ENCODE measurements at places on chromosomes 4 and X.

DNA sequence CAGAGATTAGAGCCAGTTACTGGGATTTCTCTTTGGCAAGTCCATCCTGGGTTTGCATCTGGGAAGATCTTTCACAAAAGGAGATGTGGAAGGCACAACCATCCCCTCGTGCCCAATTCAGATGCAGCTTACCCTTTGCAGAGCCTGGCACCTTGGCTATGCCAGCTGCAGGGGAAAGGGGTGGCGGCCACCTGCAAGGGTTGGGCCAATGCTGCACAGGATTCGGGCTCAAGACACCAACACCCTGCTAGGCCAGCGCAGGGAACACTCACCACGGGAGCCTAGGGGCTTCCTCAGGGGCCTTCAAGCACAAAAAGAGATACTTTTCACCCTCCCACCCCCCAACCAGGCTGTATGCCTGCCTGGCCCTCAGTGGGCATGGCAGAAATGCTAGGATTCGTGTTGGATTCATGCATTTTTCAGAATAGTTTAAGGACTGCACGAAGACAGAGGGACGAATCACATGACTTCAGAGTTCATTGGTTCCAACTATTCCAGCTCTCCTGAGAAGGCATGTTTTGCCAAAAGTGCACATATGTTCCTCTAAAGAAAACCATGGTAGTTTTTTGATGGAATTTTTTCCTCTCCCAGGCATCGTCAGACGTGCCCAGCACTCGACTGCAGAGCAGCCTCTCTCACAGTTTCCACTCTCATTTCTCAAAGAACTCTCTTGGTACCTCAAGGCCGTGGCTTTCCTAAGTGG is 94.4 kb downstream of the PHKA2 start:
- DNase-seq: no peak

DNA sequence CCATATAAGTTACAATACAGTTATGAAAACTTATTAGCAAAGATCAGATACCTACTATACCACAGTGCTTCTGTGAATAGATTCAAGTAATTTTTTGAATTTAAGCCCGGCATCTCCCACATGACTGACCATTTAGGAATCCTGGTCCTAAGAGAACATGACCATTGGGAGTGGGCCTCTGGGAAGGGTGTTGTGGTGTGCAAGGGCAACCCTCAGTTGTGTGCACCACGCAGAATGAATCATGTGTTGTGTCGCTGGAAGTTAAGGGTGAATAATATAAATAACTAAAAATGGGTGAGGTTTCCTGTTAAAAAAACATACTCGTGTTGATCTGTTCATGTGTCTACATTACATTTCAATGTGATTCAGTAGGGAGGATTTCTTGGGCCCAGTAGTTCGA is 15.5 kb downstream of the CPE start:
- DNase-seq: no peak

DNA sequence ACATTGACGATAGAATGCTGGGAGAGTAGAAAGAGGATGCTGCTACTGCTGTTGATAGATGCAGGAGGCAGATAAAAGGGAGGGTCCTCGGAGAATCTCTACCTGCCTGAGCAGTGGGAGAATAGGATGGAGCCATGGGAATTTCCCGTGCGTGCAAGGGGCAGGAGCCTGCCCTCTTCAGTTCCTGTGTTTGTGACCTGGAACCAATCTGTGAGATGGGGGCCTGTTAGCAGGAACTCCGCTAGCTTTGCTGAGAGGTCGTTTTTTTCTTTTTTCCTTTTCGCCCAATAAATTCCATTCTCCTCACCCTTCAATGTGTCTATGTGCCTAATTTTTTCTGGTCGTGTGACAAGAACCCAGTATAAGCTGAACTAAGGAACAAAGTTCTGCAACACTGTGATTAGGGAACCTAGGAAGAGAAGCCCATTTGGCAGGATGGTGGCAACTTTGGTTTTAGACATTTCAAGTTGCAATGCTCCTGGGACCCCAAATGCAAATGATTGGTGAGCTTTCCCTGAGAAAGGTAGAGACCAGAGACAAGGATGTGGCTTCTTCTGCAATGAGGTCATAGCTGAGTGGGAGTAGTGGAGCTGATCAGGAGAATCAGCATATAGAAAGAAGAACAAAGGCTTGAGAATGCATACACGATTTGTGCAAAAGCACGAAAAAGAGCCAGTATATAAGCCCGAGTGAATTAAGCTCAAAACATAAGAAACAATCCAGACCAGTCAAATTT is 23.9 kb downstream of the SLC39A8 start:
- DNase-seq: no peak

- no peak for DNase-seq
These were observed 98.1 kb upstream of the MSX1 start for GRCh38 chr4:4761128-4761982.

DNA sequence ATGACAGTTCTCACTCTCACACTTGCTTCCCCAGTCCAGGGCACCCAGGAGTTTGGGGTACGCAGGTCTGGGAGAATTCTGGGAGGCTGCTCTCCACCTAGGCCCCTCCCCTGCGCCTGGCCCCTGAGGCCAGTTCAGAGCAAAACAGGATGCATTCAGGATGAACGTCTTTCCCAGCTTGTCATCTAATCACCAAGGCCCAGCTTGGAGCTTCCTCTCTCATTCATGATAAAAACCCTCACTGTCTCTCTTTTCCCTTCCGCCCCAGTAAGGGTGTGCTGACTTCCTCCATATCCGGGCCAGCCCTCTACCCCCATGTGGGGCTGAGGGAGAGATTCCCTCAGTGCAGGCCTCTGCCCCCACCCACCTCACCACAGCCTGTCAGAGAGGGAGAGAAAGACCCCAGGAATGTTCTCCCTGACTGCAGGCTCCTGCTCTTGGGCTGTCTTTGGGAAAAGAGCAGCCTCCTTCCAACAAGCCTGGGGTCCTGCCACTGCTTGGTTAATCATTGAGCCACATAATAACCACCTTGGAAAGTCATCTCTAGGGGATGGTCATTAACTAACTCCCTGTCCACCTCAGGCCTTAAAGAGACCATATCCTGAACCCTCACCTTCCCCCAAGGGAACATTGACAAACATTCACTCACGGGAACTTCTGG is 50.1 kb downstream of the STARD8 start:
- no peak for DNase-seq

DNA sequence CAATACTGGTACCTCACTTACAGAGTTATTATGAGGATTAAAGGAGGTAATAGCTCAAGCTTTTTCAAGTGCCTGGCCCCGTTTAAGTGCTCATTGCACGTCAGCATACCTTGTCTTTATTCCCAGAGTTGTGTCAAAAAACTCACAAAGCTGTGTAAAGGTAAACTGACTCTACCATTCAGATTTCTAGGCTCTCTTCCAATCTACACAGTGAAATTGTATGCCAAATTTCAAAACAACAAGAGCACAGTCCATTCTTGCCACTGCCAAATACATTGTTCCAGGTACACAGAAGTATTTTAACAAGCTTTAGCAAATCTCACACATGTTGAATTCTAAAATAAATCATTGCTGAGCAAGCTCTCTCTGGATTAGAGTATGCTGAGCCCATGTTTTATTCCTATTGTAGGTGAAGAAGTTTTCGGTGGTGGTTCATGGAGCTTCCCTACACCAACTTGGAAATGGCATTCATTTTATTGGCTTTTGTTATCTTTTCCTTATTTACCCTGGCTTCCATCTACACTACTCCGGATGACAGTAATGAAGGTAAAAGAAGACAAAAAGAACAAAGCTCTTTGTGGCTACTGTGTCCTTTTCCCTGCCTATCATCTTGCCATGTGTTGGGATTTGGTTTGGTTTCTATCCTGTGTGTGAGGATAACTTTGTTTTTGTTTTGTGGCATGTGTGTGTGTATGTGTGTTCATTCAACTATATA is 16.2 kb downstream of the SMIM31 start:
- DNase-seq: no peak

GRCh38 chrX:66833426-66833825 is 194.5 kb upstream of the EDA2R start:
- no peak for DNase-seq

DNA sequence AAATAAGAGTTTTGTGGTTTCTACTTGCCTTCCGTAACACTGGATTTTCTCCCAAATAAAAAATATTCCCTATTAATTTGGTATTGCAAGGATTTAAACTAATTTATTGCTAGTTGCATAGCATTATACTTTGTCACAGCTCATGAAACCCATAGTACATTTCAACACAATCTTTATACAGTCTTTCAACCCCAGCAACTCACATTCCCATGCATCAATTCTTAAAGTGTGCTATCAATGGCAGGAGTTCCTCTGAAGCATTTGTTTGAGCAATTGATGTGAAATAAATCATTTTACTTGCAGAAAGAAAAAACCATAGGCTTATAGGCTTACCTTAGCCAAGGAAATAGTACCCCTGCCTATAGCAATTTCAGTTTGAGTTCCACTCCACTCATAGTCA is 251.9 kb downstream of the PAPSS1 start:
- DNase-seq: no peak

DNA sequence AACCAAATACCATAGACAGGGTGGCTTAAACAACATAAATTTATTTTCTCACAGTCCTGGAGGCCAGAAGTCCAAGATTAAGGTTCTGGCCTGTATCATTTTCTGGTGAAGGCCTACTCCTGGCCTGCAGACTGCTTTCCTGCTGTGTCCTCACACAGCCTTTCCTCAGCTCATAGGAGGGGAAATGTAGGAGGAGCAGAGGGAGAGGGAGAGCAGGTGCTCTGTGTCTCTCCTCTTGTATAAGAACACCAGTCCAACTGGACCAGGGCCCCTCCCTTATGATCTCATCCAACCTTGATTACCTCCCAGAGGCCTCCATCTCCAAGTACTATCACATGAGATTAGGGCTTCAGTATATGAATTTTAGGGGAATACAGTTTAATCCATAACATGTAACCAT is 34.3 kb downstream of the RAPGEF2 start:
- DNase-seq: no peak

GRCh38 chr4:90127706-90128345 is 632 bp downstream of the CCSER1 start:
- no peak for DNase-seq

GRCh38 chrX:49925176-49925575 is 2.8 kb downstream of the CLCN5 start:
- no peak for DNase-seq

DNA sequence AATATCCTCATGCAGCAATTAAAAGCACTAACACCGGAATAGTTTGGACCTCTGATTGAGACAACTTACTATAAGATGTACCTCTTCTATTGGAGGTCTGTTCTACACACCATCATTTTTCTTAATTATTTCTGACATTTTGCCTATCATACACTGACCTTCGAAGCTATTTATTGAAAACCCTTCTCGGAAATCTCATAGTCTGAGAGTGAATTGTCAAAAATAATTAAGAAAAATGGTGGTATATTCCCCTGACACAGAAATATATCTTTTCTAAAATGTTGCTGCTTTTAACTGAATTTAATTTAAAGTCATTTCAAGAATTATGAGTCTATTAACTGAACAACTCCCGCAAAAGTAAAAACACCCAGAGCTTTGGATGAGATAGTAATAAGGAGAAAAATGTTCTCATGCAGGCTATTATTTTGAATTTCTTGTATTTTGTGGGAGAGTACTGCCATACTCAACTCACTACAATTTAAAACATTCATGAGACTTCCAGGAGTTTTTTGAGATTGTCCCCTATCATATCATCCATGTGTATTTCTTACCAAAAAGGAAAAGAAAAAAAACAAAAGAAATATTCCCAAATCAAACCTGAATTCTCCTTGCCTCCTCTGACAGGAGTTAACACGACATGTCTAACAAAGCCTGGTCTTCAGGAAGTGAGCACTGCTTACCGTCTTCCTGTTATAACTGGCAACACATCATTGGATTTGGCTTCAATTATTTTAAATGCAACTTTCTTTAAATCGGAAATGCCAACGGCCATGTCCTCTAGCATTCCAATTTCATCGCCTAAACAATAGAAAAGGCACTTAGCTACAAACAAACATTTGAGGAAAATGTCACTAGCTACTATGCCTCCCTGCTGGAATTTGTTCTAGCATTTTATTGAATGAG is 485.3 kb downstream of the IL15 start:
- no peak for DNase-seq

GRCh38 chr4:112199041-112199440 is 32.5 kb upstream of the AP1AR start:
- no peak for DNase-seq

GRCh38 chr4:24169956-24170355 is 280.1 kb upstream of the PPARGC1A start:
- no peak for DNase-seq

DNA sequence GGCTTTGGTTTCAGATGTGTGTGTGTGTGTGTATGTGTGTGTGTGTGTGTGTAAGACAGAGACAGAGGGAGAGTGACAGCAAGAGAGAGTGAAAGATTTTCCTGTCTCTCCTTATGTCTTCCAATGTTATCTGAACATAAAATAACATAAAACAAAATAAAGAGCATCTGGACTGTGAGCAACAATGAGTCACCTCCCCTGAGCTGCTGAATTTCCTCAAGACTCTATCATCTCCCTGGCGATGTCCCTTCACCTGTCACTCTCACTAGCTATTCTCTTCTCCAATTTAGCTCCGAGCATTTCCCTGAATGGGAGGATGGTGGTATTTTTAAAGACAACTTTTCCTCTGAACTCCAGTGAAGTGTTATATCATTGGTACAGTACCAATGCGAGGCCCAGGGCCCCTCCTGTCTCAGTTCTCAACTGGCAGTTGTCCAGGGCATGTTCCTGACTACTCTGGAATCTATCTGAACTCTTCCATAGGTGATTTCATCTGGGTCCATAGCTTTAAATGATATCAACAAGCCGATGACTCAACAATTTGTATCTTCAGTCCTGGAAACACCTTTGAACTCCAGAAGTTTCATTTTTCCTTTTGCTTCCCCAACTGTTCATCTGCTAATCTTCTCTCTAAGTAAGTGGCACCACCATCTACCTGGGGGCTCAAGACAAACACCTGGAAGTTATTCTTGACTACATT is 195.0 kb upstream of the CLNK start:
- no peak for DNase-seq

- DNase-seq: no peak
These were observed 161.2 kb downstream of the STK32B start for GRCh38 chr4:5212255-5213013.

DNA sequence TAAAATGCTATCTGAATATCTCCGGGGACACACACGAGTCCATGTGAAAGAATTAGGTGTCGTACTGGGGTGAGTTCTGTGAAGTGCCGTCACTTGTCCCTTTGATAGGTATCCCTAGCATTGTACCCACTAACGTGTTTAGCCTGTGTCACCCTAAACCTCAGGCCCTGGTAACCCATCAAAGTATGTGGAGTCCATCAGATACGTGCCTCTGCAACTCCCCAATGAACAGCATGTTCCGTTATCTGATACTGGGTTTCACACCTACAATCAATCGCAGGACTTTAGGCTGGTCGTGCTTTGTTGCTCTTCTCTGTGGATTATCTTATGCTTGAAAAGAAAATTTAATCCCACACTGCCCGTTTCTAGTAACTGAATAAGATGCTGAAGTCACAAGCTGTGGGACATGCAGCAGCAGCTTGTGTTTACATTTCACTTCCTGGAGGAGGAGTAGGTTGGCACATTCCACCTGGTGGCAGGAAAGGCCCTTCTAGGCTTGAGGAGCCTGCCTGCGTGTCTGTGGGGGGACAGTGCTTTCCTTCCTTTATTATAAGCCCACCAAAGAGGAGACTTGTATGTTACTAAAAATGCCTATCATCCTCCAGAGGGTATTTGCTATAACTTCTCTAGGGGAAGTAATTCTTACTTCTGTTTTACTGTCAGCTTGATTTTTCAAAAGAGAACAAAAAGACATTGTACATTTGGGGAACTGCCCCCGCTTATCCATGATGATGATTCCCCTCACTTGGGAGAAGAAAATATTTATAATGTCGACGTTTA is 127.2 kb downstream of the FNIP2 start:
- no peak for DNase-seq

All from stimulated activated CD8-positive, alpha-beta memory T cell treated with anti-CD3 and anti-CD28 coated beads, Interleukin-7, amount 100 ng/mL, for 4 hours (primary cell).